ENCODE measurements at places on chromosomes 6 and 20. TPM values are rescaled to one million over a fixed set of nuclear protein-coding genes. Genes with fewer than 3 reads are reported as not detected.

The FOXF2 gene
- total RNA-seq: 0.24 TPM

The TP53INP2 gene
- 113 TPM for total RNA-seq

The RNF182 gene
- not detected for total RNA-seq

The BFSP1 gene
- total RNA-seq: 0.57 TPM

The LPA gene
- not detected for total RNA-seq

The UTRN gene
- total RNA-seq: 69.2 TPM

The TBC1D32 gene
- 3.1 TPM for total RNA-seq

The IL17F gene
- not detected for total RNA-seq

The MEI4 gene
- 0.65 TPM for total RNA-seq

The VIP gene
- total RNA-seq: 0.41 TPM

The PPP2R5D gene
- total RNA-seq: 34.2 TPM

All from Right ventricle myocardium inferior (tissue), 1 donor.